ENCODE measurements at places on chromosomes 5 and 9.

DNA sequence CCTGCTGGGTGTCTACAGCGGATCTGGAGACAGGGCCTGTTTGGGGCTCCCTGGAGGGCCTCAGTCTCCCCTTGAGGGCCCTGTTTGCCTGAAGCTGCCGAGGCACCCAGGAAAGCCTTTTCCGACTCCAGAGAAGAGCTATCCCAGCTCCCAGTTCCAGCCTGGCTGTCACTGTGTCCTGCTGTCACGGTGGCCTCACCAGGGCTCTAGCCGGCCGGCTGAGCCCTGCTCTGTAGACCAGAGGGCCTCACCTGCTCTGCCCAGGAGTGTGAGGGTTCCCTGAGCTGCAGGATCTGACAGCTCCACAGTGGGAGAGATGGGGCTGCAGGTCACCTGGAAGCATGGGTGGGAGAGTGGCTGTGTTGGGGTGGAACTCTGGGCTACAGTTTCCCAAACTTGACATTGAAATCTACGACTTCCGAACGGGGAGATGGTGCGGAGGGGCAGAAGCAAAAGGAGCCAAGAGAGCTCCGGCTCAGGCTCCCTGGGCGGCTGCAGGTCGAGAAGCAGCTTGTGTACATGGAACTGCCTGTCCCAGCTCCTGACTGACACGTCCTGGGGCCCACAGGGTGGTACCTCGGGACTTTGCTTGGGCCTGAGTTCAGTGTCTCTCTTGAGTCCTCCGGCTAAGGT is 94.9 kb downstream of the CACNA1B start:
- peak; percentile 24 for DNase-seq

DNA sequence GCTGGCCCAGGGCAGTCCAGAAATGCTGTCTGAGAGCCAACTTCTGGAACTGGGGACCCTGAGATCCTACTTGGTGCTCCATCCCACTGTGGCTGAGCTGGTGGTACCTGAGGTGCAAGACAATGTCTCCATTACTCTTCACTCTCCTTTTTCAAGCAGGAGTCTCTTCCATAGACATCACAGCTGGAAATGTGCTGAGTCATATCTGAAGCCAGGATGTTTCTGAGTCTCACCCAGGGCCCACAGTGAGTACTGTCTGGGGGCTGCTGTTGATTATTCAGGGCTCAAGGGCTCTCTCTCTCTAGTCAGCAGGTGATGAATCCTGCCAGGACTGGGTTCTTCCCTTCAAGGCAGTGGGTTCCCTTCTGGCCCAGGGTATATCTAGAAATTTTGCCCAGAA is 145.2 kb upstream of the TAS2R1 start:
- DNase-seq = no peak

DNA sequence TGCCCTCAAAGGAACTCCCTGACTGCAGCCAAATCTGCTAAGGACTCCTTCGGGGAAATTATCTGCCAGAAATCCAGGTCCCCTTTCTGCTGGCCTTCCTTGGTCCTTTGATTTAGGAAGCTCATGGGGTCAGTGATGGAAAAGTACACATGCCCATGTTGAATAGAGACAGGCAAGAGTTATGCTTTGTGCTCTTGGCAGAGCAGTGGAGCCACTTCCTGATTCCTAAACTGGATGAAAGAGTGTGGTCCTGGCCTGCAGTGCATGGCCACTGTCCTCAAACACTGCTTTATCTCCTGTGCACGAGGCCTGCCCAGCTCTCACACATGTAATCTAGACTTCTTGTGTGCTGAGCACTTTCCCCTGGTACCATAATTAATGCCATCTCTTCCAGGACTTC is 2.0 kb upstream of the EBF1 start:
- no peak for DNase-seq

DNA sequence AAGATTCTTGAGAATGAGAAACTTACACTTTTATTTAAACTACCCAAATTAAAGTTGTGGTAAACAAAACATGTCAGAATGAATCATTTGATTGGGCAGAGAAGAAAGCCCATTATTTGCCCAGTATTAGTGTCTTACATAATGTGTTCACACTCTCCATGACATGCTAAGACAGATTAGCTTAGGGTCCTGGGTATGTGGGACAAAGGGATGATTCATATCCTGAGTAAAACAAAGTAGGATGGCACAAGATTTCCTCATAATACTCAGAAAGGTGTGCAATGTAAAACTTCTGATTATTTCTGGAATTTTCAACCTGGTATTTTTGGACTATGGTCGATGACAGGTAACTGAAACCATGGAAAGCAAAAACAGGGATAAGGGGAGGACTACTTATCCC is 183.9 kb upstream of the POU5F2 start:
- DNase-seq = no peak

- peak; percentile 76 for DNase-seq
These were observed 132.0 kb upstream of the WWC1 start for GRCh38 chr5:168159425-168159824.

- no peak for DNase-seq
These were observed 136.4 kb upstream of the GLRA1 start for GRCh38 chr5:152061095-152061494.

DNA sequence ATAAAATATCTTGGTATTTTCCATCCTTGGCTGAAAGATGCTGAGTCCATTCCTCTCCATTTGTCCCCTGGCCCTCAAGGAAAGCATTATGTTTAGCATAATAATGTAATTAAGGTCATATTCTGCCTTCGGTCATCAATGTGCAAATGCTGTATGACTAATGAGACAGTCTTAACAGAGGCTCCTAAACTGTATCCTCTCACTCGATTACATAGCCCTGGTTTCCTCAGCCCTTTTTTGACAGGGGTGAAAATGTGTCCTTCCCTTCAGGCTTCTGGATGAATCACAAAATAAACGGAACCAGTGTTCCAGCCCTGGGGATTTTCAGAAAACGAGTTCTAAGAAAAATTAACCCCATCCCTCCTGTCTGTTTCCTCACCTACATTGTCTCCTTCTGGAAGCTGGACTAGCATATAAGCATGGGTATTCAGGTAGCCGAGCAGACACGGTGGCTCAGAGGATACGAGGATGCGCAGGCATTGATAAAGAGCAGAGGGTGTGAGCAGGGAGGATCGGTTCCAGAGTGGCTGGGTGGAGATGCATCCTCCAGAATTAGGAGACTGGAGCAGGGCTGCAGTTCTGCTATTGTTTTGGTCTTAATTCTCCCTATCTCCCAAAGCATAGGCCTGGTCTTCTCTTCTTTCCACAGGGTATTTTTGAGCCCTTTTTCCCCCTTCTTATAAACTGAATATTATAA is 742.9 kb downstream of the TLR4 start:
- DNase-seq = no peak

- DNase-seq = no peak
These were observed 57.5 kb upstream of the ARL15 start for GRCh38 chr5:54367844-54368243.

GRCh38 chr9:92385953-92386352 is 18.4 kb downstream of the OGN start:
- no peak for DNase-seq

DNA sequence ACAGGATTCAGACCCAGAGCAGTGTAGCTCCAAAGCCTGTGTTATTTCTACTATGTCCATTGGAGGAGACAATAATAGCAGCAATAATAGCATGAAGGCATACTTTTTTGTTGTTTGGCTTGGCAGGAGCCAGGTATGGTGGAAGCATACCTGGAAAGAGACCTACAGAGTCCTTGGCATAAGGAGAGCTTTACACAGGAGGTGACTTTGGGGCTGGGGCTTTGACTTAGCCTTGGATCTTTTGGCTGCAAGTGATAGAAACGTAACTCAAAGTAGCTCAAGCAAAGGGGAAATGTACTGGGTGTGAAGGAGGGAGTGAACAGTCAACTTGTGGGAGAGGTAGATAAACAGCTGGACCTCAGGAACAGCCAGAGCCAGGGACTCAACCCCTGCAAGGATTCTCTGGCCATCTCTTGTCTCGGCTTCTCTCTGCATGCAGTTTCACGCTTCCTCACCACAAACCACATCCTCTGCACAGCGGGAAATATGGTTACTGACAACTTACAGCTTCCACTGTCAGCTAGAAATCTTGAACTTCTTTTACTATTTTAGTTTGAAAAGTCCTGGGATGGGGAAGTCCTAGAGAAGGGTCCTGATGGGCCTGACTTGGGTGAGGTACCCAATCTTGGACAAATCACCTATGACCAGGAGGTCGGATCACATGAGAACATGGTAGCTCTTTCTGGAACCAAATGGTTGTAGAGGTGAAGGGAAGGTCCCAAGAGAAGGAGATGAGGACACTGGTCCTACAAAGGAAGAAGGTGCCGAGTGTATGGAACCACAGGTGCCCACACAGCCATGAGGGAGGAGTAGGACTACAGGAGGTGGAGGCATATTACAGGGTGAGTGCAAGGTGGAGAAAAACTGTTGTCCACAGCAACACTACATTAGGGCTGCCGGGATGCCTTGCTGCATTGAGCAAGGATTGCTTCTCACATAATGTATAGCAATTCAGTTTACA is 47.0 kb upstream of the TGFBR1 start:
- DNase-seq = no peak

DNA sequence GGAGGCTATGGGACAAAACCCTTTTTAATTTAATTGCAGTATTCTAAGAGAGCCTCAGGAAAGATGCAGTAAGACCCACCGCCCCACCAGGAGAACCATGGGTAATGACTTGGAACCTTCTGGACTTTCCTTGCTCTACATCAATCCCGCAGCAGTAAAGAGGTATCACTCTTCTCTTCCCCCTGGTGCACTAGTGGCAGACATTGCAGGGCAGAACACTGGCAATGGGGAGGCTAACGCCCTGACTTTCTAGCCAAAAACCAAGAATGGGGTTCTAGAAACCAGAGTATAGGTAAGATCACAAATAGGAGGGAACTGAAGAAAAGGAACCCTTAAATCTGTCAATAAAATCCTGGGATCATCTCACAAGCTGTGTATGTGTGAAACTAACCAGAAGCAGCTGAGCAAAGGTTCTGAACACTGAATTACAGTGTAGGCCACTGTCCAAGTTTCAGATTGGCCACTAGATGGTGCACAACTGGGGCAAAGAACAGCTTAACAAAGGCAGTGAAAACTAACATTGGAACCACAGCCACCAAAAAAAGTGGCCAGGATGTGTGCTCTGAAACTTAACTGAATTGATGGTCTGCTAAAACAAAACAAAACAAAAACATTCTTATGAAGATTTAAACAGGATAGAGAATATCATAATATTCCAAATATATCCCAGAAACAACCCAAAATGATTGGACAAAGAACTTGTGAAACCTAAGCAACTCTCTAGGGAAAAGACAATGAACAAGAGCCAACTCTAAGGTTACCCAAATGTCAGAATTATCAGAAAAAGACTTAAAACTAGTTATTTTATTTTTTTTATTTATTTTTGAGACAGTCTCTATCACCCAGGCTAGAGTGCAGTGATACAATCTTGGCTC is 6.6 kb upstream of the FAM151B start:
- DNase-seq = peak; percentile 21

DNA sequence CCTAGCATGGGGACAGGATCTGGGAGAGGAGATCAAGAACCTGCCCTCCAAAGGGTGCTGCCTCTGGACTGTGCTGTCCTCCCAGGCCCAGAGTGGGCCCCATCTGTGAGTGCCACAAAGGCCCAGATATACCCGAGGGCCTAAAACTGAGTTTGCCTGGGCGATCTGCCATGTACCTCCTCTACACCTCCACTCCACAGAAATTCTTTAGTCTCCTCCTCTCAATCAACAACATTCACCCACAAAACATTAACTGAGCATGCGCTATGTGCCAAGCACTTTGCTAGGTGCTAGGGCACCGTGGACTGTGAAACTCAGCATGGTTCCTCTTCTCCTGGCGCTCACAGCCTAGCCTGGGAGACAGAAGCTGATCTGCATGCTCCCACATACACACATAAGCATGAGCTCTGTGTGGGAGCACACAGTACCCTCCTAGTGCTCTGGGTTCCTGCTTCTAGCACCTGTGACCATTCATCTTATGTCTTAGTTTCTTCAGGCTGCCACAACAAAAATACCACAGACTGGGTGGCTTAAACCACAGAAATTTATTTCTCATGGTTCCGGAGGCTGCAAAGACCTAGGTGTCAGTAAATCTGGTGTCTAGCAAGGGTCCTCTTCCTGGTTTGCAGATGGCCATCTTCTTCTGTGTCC is 82.0 kb upstream of the FSTL4 start:
- no peak for DNase-seq

DNA sequence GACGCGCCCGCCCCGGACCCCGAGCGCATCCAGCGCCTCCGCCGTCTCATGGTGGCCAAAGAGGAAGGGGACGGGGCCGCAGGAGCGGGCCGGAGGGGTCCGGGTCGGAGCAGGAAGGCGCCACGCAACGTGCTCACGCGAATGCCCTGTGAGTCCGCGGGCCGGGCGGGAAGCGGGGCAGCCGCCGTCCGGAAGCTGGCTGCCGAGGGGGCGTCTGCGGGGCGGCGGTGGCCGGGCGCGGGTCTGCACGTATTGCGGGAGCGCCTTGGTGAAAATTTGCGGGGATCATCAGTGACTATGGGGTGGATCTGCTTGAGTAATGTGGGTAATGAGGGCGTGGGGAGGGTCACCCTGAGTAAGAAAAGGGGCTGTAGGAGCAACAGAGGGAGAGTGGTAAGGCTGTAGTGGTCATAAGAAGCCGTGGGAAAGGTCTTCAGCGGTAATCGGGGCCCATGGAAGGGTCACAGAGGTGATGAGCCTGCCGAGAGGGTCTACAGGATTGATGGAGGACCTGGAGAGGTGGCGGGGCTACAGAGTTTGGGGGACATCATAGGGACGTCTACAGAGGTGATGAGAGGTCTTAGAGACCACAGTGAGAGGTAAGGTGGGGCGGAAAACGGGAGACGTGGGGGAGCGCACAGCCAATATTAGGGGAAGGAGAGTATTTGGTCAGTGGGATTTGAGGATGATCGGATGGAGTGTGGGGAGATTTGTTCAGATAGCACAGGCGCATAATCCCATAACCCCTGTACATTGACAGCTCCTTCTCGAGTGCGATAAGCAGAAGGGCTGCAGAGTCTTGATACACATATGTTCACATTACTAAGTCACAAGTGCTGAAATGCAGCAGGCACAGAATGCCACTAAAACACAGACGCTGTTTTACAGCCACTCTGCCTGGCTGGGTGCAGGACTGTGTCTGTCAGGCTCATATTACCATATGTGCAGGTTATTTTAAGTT is 819 bp downstream of the LSM11 start:
- DNase-seq = peak; percentile 55

GRCh38 chr9:14218253-14218652 is 95.7 kb downstream of the NFIB start:
- DNase-seq = no peak

- DNase-seq = no peak
These were observed 11.7 kb downstream of the DOCK2 start for GRCh38 chr5:169648725-169649310.

DNA sequence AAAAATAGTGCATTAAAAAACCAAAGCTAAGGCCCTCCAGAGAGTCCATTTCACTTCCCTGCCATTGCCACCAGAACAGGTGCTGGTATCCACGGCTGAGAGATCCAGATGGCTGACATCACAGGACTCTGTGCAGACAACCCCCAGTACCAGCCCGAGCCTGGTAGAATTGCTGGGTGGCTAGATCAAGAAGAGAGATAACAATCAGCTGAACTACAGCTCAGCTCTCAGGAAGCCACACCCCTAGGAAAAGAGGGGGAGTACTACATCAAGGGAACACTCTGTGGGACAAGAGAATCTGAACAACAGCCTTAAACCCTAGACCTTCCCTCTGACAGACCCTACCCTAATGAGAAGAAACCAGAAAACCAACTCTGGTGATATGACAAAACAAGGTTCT is 73.8 kb upstream of the SLIT3 start:
- DNase-seq = no peak

GRCh38 chr5:54844905-54845566 is 140.4 kb downstream of the ESM1 start:
- DNase-seq = no peak
